ENCODE measurements at places on chromosomes 3 and 15.

DNA sequence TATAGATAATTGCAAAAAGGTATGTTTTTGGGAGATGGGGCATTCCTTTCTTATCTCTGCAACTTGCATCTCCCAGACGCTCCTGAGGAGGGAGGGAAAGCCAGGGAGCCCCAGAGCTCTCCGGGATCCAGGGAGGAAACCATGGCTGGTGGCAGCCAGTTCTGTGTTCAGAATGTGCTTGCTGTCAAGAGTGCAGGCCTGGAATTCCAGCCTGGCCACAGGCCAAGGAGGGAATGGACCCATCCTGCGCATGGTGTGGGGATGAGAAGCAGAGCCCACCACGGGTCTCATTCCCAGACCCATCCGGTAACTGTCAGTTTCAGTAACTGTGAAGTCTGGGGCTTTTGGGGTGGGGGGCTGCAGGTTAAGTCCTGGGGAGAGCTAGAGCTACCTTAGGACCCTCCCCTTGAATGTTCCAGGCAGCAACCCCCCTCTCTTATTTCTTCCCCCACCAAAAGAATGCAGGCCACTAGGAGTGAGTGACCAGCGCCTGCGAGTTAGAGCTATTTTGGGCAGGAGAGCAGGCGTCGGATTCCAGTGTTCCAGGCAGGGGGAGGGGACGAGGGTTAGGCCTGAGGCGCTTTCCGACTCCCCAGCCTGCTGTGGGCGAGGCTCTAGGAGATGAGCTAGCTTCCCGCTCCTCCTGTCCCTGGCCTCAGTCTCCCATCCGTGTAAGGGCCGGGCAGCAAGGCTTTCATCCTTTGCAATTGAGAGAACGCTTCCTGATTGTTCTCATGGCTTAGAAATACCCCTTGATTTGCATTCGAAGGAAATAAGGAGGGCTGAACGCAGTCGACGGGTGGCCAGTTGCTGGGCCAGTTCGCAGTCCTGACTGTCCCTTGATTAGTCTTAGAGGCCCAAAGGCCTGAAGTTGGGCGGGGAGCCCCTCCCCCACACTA, 781 bp upstream of the DAG1 start:
- H3K36me3 ChIP-seq = no peaks in the 10 kb centered on the region
- H3K4me3 ChIP-seq = peak overlapping the region; percentile 91
- peak overlapping the region; percentile 83 for H3K27ac ChIP-seq
- peaks cover 21% of the 10 kb centered on the region for H3K4me1 ChIP-seq
- no peaks in the 10 kb centered on the region for H3K27me3 ChIP-seq
- no peak for DNase-seq

DNA sequence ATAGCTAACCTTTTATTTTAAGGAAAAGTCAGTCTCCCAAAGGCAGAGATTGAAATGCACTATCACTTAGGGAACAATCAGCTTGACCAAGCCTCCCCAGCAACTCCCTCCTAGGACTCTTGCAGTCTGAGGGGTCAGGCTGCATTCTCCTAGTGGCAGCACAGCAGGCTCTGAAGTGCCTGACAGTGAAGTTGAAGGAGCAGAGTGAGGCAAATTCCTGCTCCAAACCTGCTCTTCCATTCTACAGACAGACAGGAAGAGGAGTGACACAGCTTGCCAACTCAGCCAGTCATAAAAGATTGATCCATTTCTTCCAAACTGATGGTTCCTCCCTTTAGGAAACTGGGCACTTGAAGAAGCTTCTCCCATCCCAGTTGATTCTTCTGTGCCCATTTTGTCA, 43.9 kb upstream of the SMAD3 start:
- H3K36me3 ChIP-seq = no peaks in the 10 kb centered on the region
- H3K4me3 ChIP-seq = no peak overlapping the region
- no peak for DNase-seq
- peaks cover 1% of the 10 kb centered on the region for H3K27me3 ChIP-seq
- peaks cover 27% of the 10 kb centered on the region for H3K4me1 ChIP-seq
- H3K27ac ChIP-seq = no peak overlapping the region

DNA sequence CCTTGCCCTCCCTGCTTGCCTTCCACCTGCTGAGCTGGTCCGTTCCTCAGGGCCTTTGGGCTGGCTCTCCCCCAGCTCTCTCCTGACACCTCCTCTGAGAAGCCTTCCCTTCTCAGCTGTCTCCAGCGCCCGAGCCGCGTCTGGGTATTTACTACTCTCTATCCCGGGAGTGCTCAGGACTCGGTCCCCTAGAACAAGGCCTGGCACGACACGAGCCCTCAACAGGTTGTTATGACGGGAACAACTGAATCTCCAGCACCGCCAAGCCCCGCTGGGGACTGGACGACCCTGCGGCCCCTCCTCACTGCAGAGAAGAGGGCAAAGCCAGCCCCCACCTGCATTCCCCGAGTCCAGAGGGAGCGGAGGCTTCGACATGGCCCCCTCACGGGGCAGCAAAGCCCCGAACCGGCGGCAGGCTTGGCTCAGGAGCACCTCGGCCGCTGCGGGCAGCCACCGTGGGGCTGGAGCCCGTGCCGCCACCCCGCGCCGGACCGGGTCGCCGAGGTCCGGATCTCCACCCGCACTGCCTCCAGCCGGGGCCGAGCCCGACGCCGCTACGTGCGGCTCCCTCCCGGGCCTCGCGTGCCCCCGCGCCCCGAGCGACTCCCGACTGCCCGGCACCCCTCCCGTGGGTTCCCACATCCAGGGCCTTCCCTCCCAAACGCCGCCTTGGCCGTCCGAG, 792 bp downstream of the TPRA1 start:
- H3K27me3 ChIP-seq = no peaks in the 10 kb centered on the region
- peaks cover 29% of the 10 kb centered on the region for H3K4me1 ChIP-seq

GRCh38 chr3:117407317-117407716, 697.7 kb downstream of the TUSC7 start:
- H3K4me1 ChIP-seq = no peaks in the 10 kb centered on the region
- no peaks in the 10 kb centered on the region for H3K27me3 ChIP-seq
- H3K4me3 ChIP-seq = no peak overlapping the region
- H3K27ac ChIP-seq = no peak overlapping the region
- no peaks in the 10 kb centered on the region for H3K36me3 ChIP-seq
- DNase-seq = no peak
